ENCODE measurements at places on chromosomes 7 and 10.

GRCh38 chr10:7610651-7611389, 55.9 kb downstream of the ITIH5 start:
- no peak for DNase-seq

- no peak for DNase-seq
Measured at GRCh38 chr10:113554214-113554613, 1.4 kb downstream of the HABP2 start.

- no peak for DNase-seq
Measured at GRCh38 chr10:37803269-37803668, 54.1 kb downstream of the ZNF248 start.

GRCh38 chr10:73817826-73818225, 6.4 kb upstream of the NDST2 start:
- DNase-seq = no peak

DNA sequence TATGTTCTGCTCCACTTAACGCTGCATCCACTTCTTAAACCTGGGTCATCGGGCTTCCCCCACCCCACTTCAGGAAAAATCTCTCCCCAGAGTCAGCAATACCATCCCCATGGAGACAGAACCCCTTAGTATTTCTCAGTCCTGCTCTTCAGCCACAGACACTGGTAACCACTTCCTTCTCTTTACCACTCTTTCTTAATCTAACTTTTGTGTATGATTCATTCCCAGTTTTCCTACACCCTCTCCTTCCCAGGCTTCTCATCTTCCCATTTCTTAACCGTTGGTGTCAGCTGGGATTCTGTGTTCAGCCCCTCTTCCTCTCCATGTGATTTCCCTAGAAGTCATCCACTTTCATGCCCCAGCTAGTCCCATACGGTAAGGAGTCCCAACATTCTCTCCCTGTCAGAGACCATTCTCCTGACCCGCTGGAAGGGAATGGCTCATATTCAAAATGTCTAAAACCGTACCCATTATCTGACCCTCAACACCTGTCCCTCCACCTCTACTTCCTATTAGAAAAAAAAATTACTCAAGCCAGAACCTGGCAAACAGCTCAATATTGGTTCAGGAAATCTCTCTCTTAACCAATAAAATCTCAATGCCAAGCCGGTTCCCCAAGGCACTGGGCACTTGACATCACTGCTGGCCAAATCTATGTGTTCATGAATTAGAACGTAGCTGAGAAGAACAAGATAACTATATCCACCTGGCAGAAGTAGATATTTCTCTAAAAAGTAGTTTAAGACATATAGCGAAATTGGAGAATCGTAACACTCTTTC, 89.4 kb downstream of the DGKI start:
- no peak for DNase-seq

DNA sequence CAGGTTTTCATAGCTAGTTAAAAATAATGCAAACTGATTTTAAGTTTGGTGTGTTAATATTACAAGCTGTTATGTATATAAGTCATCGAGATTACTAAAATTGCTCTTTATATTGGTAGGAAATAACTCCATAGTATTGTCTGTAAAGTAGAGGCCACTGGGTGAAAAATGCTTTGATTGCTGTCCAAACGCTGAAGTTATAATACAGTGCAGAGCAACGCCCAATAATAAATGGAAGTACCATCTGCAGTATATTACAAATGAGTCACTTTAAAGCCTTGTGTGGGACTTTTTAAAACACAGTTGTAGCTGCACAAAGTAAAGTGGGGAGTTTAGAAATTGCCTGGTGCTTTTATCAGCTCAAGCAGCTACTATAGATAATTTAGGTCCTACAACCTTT, 196.1 kb downstream of the NXPH1 start:
- DNase-seq = no peak

Data from stimulated activated CD8-positive, alpha-beta memory T cell treated with anti-CD3 and anti-CD28 coated beads, Interleukin-7, amount 100 ng/mL, for 1 hour (primary cell).